ENCODE measurements at places on chromosomes 3 and 15.

- DNase-seq, result no peak
These were observed 10.3 kb upstream of the IL20RB start for GRCh38 chr3:136947477-136947876.

DNA sequence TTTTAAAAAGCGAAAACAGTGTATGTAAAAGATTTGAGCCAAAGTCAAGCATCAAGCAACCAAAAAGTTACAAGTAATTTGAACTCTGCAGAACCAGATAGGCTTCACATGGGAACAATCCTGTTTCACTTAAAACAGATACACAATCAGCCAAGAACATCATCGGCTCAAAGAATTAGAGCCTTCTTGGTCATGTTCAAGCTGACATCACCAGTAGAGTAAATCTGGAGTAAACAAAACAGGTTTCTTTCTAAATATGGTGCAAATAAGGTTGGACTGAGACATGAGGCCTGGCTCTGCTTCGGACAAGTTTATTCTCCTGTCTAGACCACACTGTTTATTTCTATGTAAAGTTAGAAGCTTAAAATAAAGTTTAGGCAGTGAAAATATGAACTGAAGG is 116.0 kb downstream of the GMNC start:
- DNase-seq, result no peak

DNA sequence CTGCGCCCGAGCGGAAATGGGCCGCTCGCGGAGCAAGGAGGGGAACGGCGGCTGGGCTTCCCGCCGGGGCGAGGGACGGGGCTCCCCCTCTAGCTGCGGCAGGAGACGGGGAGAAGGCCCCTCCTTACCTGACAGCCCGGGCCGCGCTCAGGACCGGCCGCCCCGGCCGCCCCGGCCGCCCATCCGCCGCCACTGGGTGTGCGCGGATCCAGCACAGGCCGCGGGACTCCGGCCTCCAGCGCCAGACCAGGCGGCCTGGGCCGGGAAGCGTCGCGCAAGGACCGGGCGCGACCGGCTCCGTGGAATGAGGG is 296 bp downstream of the TPRA1 start:
- no peak for DNase-seq

DNA sequence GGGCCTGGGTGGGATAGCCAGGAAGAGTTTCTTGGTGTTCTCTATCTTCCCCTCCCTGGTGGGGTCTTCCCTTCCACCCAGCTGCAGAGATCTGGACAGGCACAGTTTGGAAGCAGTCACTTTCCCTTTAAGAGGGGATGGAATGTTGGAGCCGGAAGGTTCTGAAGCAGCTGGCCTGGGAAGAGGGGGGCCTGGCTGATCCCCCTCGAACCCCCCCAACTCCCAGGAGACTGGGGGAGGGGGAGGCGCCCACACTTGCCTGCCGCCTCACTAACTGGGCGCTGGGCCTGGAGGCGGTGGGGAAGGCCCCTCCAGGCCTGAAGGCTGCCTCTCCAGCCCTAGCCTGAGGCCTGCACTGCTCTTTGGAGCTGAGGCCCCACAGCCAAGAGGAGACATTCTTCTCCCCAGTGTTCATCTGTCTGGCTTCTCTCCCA is 1.4 kb downstream of the DVL3 start:
- DNase-seq, result no peak

DNA sequence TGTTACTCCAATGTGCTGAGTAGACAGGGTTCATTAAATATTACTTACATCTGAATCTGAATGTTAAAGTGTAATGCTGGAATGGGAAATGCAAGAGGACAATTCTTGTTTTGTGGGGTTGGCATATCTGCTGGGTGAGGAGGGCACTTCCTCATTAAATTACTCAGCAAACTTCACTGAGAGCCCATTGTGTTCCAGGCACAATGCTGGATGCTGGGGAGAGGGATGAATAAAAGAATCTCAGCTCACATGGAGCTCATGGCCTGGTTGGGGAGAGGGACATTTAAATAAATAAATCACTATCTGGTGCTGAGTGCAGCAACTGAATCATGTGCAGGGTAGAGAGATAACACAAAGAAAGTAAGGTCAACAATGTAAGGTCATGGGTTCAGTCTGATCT is 199.2 kb upstream of the CFAP20DC start:
- DNase-seq, result no peak

DNA sequence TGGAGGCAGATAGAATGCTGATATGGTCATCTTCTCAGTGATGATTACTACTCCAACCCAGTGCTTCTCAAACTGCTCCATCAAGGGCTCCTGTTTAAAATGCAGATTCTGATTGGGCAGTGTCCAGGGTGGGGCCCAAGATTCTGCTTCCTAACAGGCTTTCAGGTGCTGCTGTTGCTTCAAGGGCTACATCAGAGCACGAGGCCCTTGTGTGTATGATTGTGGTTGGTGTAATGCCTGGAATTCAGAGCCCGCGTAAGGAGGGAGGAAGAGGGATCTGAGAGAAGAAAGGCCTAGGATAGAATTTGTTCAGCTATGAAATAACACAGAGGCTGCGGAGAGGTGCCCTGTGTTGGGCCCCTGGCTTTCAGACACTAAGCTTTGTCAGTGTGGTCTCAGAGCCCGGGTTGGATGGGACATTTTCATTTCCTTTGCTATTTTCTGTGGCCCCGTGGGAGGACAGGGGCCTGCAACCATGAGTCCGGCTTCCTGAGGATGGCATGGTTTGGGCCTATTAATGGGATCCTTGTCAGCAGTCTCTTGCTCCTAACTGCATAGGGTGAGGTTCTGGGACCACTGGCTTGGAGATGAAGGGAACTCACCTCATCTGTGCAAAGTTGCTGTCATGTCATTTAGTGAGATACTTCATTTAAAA is 53.0 kb downstream of the ATP1B3 start:
- no peak for DNase-seq

- DNase-seq, result no peak
These were observed 32.2 kb upstream of the TAMM41 start for GRCh38 chr3:11878837-11879236.

DNA sequence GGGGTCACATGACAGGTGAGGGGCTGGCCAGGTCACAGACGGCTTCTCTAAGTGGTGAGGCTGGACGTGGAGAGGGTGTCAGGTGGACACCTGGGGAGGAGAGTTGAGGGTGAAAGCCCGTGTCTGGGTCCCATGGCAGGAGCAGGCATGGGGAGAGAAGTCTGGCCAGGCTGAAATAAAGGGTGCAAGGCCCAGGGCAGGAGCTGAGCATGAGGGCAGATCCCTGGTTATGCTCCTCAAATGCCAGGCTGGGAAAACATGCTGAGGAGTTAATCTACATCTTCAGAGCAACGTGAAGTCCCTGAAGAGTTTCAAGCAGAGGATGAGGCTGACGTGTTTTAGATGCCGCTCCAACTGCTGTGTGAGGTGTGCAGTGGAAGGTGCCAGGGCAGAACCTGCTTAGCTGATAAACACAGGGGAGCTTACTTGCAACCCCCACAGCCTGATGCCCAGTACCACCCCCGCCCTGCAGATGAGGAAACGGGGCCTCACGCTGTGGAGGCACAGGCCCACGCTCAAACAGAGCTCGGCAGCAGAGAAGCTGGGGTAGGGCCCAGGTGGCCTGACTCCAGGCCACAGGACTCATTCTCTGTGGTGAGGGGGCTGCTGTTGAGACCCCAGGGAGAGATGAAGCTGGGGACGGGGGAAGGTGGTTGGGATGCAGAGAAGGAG is 40.5 kb downstream of the HCN4 start:
- no peak for DNase-seq

DNA sequence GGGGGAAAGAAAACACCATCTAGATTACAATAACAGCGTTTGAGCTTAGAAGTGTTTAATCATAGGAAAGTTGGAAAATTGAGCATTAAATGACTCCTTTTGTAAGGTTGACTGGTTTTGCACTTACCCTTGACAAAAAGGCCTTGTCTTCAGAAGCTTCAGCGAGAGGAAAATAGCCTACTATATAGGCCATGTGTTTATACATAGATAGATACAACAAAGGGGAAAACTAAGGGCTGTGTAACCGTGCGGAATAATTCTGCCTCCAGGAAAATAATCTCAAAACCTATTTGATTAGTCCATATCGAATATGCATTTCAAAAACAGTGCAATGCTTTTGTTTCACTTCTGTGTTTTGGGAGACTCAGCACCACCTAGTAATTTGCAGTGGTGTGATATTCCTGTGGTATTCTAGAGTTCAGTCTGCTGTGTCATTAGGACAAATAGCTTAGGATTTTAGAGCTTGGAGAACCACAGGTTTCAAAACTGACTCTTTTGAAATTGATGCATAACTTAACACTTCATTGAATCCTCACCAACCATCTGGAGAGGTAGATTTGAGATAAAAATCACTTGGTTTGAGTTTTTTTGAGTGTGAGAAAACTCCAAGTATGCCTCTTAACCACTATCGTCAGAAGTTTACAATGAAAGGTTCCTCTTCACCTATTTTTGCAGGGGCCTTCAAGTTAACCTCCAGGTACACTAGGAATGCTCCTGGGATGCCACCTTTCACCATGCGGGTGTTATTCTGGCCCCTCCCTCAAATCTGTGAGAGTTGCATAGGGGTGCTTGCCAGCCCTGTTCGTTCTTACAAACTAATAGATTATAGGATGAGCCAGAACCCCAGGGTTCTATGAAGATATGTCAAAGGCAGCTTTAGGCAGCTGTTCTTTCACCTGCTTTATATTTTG is 1.9 kb downstream of the ARHGAP31 start:
- no peak for DNase-seq

DNA sequence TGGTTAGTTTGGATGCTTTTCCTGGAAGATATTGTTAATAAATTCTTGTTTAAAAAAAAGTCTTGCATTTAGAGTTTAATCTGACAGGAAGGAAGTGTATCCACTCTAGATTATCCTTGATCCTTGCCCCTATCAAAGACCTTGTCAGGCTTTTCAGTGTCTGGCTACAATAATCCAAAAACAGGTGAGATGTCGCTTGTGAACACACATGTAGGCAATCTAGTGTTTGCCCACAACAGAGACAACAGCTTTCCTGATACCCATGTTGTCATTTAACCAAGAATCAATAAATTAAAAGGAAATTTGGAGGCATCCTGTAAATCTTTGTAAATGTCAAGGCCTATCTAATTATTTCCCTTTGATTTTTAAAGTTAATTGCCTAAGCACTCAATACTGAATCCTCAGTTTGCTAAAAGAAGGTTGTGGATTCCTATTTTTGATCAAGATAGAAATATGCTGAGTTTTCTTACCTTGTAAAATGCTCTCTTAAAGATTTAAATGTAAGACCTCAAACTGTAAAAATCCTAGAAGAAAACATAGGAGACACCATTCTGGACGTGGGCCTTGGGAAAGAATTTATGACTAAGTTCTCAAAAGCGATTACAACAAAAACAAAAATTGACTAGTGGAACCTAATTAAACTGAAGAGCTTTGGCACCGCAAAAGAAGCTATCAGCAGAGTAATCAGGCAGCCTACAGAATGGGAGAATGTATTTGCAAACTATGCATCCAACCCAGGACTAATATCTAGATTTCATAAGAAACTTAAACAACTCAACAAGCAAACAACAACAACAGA is 207.7 kb downstream of the NAALADL2 start:
- DNase-seq, result no peak
